Karpas-422 (cell line): ENCODE measurements at places on chromosomes 4 and X.

GRCh38 chr4:92060333-92060732, 243.4 kb upstream of the GRID2 start:
- DNase-seq, result no peak

DNA sequence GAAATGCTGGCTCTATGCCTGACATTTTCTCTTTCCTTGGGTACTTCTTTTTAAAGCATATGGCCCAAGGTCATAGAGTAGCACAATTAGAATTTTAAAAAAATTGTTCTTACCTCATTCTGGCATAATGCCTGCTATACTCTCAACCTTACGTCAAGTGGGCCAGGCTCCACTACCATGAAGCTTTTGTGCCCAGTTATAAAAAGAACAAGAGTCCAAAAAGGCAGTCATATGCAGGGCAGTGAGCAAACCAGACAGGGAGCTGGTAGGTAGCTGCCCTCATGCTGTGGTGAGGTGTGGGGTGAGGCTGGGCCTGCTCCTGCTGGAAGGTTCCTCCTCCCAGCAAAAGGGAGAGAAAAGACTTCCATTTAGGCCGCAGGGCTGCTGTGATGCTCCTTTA, 64.4 kb upstream of the UCP1 start:
- no peak for DNase-seq

DNA sequence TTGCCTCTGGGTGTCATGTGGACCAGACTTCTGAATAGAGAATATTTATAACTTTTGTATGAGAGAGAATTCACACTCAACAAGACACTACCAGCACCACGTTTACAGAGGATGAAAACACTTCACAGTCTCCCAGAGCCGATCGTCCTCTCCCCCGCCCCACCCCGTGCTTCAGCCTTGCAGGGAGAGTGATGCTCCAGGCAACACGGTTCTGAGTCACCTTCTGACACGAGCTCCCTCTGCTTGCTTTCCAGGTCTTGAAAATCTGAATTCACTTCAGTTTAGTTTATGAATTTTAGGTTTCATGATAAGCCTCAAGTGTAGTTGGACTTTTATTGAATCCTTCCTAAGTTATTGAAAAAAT, 59.8 kb downstream of the CPLX1 start:
- no peak for DNase-seq

- no peak for DNase-seq
Measured at GRCh38 chr4:180990931-180991330, 1252.3 kb upstream of the TENM3 start.

DNA sequence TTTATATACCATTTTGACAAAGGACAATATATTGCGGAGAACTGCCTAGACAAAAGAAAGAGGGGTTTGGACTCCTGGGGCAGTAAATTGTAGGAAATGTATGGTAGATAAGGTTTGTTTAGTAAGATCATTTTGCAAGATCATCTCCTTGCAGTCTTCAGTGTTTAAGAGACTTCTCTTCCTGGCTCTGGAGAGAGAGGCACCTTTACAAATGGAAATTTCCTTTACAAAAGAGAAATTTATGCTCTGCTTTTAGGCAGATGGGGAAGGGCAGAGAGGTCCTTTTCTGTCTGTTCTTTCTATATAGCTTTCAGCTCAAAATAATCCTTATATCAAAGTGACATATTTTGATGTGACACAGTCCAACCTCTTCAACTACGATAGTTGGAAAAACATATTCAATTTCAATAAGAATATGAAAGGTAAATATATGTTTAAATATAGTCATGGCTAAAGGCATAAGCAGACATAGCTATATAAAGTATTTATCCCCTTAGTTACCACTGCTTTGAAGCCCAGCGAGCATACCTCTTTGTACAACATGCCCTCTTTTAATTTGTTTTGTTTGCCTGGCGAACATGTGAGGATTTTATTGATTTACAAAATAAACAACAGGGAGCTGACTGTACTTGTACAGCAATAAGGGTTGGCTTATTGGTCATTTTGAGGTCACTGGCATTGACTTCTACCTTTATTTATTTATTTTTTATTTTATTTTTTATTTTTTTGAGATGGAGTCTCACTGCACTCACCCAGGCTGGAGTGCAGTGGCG, 65.2 kb downstream of the TRIM2 start:
- DNase-seq, result no peak

GRCh38 chrX:25650216-25650820, 487.8 kb upstream of the MAGEB18 start:
- DNase-seq, result no peak
